ENCODE measurements at places on chromosomes 12 and 14.

DNA sequence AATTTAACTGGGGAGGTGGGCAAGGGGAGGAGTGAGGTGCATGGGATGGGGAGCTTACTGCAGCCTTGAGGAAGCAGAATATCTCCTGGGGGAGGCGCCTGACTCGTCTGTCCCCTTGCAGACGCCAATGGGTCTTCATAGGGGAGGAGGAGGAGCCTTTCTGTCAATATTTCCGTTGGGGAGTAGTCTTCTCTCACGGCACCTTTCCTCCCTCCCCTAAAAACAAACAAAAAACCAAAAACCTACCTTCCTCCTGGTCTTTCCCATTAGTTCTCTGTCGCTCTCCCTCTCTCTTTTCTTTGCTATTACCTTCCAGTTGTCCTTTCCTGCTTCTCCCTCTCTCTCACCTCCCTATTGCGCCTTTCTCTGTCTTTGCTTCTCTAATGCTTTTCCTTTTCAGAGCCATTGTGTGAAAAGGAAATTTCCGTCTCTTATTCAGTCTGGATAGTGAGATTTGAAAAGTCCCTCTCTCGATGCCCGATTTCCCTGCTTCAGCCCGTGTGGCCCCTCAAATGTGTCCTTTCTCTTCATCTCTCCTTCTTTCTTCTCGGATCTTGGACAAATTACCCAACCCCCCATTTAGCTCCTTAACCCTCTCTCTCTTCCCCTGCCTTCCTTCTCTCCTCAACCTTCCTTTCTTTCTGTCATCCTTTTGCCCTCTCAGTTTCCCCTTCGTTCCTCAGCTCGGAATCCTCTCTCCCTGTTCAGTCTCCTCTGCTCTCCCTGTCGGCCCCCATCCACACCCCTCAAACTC, 5.9 kb downstream of the GPR84 start:
- no peak for DNase-seq

DNA sequence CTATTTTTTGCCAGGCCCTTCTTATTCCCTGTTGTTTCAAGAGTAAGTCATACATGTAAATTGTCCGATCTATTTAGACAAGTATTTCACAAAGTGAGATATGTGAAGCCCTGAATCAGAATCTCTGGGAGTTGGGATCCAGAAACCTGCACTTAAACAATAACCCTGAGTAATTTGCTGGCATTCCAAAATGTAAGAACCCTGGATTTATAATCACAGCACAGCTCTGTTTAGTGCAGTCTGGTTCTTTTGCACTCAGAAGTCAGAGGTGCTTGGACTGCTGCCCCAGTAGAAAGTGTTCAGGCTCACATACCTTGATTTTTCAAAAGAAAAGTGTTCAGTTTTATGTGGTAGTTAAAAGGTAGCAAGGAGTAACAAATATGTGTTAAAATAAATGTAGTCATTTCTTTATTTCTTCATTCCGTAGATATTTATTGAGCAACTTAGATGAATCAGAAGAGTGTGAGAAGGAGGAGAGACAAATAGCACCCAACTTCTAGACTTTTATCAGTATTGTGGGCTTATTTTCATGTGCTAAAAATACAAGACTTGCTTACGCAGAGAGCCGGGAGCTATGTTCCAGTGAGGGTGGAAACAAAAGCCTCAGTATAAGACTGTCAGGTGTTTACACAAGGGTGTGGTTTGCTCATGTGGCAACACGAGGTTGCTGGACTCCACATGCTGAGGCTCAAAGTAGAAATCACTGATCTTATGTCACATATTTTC, 70.1 kb downstream of the SYNE2 start:
- no peak for DNase-seq

DNA sequence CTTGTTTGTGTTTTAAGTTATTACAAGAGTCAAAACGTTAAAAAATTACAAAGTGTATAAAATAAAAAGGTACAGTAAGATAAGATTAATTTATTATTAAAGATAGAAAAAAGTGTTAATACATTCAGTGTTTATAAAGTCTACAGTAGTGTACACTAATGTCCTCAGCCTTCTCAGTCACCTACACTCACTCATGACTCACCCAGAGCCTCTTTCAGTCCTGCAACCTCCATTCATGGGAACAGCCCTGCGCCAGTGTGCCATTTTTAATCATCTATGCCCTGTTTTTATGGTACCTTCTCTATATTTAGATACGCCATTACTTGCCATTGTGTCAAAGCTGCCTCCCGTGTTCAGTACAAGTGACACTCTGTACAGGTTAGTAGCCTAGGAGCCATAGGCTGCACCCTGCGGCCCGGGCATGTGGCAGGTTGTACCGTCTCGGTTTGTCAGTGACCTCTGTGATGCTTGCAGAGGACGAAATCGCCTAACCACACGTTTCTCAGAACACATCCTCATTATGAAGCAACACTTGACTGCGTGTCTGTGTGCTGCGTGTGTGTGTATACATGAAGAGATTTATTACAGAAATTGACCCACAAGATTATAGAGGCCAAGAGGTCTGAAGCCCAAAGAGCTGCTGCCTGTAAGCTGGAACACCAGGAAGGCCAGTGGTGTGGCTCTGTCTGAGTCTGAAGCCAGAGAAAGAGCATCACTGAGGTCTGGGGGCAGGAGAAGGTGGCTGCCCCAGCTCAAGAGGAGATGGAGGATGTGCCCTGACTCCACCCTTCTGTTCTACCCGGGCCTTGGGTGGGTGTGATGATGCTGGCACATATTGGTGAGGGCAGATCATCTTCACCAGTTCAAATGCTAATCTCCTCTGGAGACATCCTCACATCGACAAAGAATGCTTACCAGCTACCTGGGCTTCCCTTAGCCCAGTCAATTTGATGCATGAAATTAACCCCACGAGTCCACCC, 116.6 kb upstream of the C14orf180 start:
- DNase-seq, result no peak

GRCh38 chr14:39722547-39723273, 290.5 kb upstream of the FBXO33 start:
- no peak for DNase-seq

GRCh38 chr12:17296882-17297281, 690.9 kb upstream of the LMO3 start:
- no peak for DNase-seq

GRCh38 chr14:63438065-63438757, 105.0 kb downstream of the PPP2R5E start:
- no peak for DNase-seq

DNA sequence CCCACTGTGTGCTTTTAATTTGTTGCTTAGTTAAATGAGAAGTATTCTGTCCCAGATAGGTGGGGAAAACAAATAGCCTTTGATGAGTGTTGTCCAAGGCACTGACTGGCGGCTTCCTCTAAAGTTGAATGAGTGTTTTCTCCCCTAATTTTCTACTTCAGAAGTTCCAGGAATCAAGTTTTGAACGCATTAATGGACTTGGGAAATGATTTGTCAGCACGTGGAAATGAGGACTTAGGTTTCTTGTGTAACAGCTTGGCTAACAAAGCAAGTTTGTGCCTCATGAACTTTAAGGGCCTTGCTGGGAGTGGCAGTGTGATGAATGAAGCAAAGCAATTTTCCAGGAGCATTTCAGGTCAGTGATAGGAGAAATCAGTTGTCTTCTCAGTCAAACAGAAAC, 56.9 kb downstream of the LIN52 start:
- no peak for DNase-seq

DNA sequence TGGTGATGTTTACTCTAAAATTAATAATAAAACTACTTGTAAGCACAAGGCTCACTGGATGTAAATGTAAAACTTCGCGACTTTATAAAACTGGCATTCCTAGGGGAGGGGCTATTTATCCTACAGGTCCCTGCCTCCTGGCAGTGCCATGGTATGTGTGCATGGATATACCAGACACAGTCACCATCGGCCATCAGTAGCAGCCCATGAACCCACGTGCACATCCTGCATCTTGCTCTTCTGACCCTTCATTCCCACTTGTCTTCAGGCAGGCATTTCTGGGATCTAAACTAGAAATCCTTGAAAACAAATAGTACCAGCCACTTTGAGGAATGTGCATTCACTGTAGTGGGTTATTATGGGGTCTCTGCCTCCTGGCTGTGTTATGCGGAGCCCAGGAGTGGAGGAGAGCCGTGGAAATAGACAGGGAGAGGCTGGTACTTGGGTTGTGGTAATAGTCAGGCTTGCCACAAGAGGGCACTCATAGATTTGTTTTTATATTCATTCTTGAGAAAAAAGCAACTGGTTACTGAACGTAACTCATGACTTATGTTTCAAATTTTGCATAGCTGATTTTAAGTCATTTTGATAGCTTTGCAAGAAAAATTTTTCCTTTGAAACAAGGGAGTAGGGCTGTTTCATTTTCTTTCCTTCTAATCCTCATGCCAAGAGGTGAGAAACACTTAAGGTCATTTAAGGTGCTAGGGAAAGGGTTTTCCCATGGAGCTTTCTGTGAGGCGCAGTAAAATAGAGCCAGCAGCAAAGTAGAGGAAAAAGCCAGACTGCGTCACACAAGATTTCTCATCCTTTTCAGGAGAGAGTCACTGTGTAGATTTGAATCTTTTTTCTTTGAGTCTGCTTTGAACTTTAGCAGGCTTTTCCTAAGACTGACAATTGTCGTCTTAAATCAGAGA, 17.4 kb upstream of the GALNT16 start:
- no peak for DNase-seq

GRCh38 chr14:94143239-94143638, 13.8 kb upstream of the IFI27L2 start:
- no peak for DNase-seq

GRCh38 chr14:101110729-101111619, 207.5 kb upstream of the RTL1 start:
- no peak for DNase-seq

DNA sequence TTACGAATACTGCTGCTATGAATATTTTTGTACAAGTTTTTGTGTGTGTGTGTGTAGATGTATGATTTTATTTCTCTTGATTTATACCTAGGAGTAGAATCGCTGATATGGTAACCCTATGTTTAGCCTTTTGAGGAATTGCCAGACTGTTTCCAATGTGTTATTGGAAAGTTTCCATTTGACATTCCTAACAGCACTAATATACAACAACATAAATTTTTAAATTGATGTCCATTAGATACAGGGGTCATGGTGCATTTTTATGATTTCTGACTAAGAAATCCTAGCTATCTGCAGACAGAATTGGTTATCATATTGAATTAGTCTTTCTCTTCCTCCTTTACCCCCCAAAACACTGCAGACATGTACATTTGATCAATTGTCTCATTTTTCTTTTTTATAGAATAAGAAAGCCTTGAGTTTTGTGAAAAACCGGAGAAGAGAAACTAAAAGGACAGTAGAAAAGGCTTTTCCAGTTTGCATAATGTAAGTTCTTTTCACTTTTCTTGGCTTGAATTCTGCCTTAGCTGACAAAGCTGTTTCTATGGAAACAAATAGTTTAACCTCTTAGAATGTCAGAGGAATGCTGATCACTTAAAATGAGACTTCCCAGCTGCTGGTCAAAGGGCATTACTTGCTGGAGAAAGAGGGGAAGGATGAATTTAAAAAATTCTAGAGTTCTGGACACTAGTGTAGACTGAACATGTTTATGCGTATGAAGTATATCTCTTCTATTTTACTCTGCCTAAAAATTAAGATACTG, 28.2 kb downstream of the PALS1 start:
- no peak for DNase-seq

DNA sequence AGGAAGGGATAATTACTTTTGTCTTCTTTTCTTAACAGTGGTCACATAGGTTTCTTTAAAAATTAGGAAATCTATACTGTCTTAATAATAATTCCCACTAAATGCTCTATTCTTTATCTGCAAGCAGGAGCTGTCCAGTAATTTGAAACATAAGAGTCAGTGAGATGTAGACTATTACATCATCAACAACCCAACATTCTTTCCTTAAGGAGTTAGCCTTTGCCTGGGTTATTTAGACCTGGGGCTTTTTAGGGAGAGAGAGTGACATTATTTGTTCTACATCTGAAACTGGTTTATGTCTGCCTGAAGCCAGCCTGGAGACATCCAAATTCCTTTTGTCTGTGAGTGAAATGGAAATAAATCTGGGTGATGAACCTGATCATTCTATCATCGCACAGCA, 294.4 kb downstream of the TMTC2 start:
- DNase-seq, result no peak

DNA sequence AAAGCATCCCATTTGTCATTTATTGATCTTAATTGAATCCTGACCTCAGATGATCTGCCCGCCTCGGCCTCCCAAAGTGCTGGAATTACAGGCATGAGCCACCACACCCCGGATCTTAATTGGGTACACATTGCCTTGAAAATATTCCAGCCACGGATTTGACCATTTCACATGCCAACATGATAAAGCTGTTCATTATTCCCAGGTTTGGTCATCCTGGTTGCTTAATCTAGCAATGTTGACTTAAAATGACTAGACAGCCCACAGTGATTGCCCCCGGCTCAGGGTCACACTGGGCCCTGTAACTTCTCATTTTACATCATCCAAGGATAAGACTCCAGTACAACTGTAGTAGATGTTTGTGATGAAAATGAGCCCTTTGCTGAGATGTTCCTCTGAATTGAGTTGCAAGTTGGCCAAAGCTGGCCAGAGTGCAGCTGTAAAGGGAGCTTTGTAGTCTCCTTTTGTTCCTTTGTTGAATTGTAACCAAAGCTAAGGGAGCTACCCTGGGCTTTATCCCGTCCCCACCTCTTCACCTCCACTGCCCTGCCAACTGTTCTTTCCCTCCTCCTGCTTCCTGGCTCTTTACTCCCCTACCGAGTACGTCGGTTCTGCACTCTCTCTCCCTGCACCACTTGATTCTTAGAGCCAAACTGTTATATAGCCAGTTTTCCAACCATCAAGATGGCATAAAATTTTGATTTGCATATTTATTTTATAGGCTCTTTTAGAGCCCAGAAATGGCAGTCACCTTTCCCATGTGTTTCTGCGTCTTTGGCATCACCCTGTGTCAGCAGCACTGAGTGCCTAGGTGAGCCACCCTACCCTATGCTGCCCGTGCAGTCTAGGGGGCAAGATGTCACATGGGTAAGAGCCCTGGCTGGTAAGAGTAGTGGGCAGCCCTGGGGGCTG, 141.3 kb upstream of the HIF1A start:
- no peak for DNase-seq

DNA sequence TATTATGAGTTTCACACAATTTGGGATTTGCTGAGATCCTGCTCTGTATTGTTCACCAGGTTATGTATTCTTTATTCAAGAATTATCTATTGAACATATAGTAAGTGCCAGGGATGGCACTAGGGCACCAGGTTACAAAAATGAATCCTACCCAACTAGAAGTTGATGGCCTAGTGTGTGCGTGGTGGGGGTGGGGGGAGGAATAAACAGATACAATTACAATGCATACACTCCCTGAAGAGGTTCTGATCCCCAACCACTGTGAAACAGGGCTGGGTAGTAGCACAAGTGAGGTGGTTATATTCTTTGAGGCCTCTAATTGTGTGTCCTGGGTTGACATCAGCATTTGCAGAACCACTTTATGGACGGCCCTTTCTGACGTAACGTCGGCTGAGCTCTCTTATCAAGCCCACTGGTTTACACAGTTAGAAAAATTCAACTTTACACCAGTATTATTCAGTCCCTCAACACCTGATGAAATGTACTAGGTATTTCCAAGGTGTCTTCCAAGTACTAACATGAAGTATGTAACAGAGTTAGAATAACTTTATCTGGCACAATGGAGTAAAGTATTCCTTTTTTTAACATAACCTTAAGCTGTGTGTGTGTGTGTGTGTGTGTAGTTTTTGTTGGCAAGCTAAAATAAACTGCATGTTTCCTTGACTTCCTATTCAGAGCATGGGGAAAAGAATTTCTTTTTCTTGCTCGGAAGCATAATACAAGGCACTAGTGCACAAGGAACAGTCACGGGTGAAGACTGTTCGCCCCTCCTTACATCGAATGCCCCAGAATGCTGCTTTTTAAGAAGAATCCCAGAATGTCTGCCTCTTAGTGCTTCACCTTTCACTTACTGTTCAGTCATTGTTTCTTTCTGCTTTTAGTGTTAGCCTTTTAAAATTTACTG, 8.1 kb upstream of the GLRX5 start:
- no peak for DNase-seq

- DNase-seq, result no peak
These were observed 121.6 kb downstream of the TMEM121 start for GRCh38 chr14:105647784-105648608.

Data from KG1 (cell line).